ENCODE measurements at places on chromosomes 5 and 9. TPM values are rescaled to one million over a fixed set of nuclear protein-coding genes. Genes with fewer than 3 reads are reported as not detected.

GRCh38 chr9:123778232-123778902 is 151.6 kb downstream of the DENND1A start:
- no peak overlapping the region for H3K4me3 ChIP-seq
- H3K27ac ChIP-seq = no peak overlapping the region
- H3K36me3 ChIP-seq = no peaks in the 10 kb centered on the region

DNA sequence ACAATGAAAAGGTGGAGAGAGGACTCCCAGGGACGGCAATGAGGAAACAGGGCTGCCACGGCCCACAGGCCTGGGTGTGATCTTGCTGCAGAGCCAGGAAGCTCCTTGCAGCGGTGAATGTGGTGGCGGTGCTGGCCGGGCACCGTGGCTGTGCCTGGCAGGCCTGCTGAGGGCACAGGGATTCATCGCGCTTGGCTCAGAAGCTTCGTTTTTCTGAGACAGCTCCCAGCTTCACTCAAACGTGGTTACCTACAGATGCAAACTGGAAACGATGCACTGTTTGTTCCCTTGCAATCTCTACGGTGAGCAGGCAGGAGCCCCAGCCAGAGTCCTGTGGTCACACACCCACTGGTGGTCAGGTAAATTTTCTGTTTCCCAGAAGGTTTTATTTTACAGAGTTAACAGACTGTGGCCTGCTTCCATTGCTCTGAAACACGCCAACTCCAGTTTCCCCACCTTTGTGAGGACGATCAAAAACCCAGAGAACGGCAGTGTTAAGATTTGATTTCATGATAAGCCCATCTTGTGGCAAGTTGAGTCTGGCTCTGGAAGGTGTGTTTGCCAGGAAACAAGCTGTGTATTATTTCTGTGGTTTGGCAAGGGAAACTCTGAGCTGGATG is 183.9 kb downstream of the AUH start:
- H3K4me3 ChIP-seq = no peak overlapping the region
- H3K36me3 ChIP-seq = no peaks in the 10 kb centered on the region

DNA sequence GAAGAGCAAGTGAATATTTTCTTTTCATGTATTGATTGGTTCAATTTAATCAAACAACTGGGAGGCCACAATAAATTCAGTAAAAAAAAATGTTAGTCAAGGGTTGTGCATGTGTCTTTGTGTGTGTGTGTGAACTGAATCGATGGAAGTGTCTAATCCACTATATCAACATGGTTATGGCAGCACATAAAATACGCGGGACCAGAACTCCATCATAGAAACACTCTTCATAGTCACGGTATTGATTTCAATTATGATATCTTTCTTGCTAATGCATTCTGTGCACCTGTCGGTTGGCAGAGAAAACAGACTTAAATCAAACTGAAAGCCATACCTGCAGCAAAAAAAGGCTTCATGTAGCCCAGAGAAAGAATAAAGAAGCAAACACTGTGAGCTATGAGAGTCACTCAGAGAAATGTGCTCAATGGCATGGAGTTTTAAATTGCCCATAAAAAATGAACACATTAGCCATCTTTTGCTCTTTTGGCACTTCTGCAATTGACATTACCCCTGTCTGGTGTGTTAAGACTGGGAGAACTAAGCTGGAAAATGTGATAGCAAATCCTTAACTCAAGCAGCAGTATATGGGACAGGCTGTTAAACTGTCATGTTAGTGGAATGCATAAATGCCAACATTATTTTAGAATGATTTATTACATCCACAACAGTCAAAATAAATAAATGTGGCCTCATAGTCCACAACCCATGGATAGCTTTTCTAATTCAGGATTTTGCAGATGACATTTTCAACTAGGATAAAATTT is 642.4 kb upstream of the C9orf72 start:
- no peaks in the 10 kb centered on the region for H3K27me3 ChIP-seq
- no peak overlapping the region for H3K4me3 ChIP-seq
- H3K4me1 ChIP-seq = no peaks in the 10 kb centered on the region
- no peak overlapping the region for H3K27ac ChIP-seq

Gene PCDHB10
- 0.60 TPM for total RNA-seq

Gene PRDM9
- total RNA-seq = not detected

Data from suprapubic skin (tissue), 4 donors.